ENCODE measurements at places on chromosomes 1 and 21.

DNA sequence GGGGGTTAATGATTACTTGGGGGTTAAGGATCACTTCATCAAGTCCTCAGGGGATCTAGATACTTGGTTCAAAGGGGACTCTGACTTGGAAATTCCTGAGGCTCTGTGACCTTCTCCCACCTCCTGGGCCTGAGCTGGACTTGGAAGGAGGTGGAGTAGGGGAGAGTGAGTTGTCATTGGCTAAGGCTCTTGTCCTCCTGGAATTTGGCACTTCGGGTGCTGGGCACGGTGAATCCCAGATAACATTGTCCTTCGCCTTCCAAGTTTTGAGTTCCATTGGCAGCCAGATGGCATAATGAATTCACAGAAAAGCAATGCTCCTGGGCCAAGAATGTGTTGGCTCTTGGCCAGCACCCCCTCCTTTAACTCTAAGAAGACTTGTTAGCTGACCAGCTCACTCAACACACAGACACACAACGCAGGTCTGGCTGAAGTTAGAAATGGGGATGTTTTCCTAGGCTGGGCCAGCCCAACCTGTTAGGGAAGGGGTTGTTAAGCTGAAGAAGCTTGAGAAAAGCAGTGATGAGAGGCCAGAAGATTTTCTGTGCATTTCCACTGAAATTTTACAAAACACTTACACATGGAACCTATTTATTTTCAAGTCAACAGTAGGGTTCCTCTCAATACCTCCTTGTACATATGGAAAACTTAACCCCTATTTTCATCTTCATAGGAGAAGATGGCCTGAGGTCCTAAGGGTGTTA lies 29.7 kb downstream of the SLC26A9 start:
- DNase-seq, result peak; percentile 56

DNA sequence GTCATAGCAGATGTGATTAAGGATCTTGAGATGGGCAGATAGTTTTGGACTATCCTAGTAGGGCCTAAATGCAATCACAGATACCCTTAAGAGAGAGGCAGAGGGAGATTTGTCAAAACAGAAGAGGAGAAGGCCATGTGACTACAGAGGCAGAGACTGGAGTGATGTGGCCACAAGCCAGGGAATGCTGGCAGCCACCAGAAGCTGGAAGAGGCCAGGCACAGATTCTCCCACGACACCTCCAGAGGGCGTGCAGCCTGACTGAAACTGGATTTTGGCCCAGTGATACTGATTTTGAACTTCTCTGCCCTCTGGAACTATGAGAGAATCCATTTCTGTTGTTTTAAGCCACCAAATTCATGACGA lies 52.1 kb upstream of the EPS8L3 start:
- no peak for DNase-seq

- no peak for DNase-seq
Observed at GRCh38 chr1:50516056-50516455, 92.8 kb upstream of the DMRTA2 start.

GRCh38 chr21:39938086-39938625 lies 70.9 kb downstream of the PCP4 start:
- DNase-seq, result no peak

DNA sequence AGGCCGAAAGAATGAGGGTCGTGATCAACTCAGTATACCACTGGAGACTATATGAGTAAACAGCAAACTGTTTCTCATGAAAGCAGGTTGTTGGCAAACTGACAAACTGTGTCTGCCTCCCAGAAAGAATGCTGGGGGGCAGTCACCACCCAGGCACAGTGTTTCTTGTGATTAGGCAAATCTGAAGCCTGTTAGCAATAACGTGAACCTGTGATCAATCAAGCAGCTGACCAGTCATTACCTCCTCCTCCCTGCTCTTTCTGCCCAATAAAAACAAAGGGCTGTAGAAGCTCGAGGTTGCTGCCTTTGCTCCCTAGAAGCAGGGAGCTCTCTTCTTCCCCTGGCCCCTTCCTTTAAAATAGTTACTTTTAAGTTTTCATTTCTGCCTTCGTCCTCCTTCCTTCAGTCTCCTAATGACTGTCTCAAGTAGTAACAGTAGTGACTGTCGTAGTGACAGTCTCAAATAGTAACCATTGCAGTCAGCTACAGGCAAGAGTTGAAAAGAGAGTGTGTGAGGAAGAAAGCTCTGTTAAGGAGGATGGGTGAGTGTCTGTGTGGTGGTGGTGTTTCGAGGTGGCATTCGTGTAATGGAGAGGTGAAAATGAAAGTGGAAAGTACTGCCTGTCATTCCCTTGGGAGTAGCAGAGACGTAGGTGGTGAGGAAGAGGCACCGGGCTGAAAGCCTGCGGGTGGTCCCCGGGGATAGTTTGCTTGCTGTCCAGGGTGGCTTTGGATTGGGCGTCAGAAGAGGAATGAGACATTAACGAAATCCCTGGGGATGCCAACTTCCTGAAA lies 14.5 kb downstream of the HHAT start:
- DNase-seq, result no peak

DNA sequence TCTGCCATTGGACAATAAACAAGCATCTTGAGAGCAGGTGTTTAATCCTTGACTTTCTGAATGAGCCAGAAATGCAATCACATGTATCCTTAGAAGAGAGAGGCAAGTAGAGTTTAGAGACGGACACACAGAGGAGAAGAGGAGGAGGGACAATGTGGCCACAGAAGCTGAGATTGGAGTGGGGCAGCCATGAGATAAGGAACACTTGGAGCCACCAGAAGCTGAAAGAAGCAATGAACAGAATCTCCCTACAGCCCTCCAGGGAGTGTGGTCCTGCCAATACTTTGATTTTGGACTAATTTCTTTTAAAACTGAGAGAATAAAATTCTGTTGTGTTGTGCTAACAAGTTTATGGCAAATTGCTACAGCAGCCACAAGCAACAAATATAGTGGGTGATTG lies 141.0 kb downstream of the ATP6V1G3 start:
- DNase-seq, result no peak

GRCh38 chr1:115337276-115337632 lies 795 bp downstream of the NGF start:
- DNase-seq, result no peak

DNA sequence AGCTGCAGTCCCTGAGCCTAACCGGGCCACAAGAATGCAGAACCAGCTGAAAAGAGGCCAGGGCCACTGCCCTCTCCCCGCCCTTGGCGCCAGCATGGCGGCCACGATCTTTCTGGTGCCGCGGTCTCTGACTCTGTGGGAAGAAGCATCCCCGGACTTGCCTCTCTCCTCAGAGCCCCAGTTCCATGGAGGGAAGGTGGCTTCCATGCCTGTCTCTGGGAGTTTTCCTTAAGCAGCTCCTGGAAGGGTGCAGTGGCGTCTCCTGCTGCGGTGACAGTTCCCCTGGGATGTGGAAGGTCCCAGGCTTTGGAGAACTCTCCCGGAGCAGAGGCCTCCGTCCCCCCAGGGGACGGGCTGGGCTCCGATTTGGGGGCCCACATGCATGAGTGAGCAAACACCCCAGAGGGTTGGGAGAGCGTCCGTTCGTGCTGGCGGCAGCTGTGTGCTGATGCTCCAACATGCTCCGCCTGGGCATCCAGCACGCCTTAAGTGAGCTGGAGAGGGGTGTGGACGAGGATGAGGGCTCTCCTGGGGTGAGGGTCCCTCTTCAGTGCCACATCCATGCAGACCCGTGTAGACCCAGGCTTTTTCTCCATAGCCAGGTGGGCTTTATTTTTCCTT lies 109.8 kb upstream of the COL6A1 start:
- DNase-seq, result no peak

DNA sequence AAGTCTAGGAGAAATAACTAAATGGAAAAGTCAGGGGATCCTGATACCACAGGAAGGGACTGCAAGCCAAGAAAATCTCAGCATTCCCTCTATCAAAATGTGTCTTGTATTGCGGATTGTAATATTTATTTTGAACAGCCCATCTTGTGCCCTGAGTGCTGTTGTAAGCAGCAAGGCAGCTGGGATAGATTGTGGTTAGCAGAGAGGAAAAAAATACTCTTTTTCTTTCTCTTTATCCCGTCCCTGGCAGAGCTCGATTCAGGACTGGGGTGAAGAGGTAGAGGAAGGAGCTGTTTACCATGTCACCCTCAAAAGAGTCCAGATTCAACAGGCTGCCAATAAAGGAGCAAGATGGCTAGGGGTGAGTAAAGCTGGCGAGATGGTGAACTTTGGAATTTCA lies 1.2 kb downstream of the RGL1 start:
- no peak for DNase-seq

DNA sequence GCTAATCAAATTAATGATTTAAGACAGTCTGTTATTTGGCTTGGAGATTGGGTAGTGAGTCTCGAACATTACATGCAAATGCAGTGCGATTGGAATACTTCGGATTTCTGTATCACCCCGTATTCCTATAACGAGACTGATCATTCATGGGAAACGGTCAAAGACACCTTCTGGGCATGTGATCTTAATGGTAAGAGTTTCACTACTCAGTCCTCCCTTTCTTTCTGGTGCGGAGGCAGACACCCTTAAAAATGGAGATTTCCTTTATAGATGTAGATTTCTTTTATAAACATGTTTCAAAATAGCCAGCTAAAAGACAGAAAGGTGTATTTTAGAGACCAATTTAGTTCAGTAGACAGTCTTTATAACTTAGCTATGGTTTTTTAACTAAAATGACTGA lies 74.4 kb downstream of the HS2ST1 start:
- DNase-seq, result no peak

DNA sequence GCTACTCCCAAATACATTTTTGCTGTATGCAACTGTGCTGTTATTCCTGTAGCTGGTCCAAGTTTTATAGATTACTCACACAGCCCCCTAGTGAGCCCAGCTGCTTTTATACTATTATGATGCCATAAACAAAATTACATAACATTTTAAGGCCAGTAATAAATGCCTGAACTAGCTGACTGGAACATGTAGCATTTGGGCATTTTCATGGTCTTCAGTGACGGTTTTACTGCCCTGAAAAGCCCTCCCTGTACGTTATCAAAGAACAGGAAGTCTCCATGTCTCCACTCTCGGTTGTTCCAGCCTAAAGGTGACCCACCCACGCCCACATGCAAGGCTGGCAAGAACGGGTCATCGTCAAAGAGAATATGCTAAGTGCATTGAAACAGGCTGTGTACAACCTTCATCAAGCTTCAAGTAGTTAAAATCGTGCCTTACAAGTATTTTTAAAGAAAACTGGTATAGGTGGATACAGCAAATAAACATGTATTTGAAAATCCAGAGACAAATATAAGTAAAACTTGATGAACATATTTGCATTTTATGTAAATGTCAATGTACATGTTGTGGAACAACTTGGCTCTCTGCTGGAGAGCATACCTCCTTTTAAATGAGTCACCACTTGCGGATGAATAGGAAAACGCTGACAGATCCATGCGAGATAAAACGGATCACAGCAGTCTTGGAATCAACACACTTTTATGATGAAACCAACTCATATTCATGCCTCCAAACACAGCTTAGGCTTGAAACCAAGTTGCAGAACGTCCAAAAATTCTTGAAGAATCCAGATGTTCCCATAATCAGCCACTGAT lies 520.5 kb downstream of the SMYD3 start:
- DNase-seq, result peak; percentile 13

DNA sequence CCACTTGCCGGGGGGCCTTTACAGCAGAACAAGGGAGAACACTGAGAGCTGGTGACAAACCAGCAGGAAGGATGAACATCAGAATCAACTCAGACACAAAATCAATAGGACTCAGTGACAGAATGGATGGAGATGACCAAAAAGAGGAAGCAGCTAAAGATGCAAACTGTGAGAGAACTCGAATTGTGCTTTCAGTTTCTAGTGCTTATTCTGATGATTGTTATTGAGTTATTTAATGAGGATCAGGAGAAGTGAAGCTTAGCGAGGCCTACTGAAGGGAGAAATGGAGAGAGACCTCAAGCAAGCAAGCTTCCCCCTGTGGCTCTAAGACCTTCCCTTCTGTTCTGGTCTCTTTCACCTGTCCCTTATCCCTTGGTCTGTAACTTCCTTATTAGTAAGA lies 30.3 kb upstream of the TMEM125 start:
- DNase-seq, result no peak

- DNase-seq, result no peak
Observed at GRCh38 chr1:184039126-184039525, 1.6 kb upstream of the COLGALT2 start.

- DNase-seq, result no peak
Observed at GRCh38 chr1:47186267-47187185, 3.3 kb downstream of the PDZK1IP1 start.

- peak; percentile 76 for DNase-seq
Observed at GRCh38 chr1:78005755-78006154, 1.0 kb downstream of the DNAJB4 start.

DNA sequence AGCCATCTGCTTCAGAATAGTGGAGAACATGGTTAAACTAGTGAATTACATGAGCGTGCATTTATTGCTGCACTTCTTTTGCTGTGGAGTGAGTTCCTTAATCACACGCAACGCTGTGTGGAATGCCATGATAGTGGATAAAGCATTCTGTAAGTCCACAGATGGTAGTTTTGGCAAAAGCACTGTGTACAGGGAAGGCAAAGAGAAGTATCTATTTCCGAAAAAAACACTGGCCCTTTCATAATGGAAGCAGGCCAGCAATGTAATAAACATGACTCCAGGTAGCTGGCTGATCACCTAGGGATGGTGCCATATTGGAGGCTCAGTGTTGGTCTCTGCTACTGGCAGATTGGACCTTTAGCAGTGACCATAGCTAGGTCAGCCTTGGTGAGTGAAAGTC lies 67.6 kb downstream of the FH start:
- no peak for DNase-seq

GRCh38 chr1:157519451-157519850 lies 32.9 kb downstream of the FCRL5 start:
- no peak for DNase-seq

- DNase-seq, result no peak
Observed at GRCh38 chr1:66372522-66373101, 161.3 kb upstream of the SGIP1 start.

DNA sequence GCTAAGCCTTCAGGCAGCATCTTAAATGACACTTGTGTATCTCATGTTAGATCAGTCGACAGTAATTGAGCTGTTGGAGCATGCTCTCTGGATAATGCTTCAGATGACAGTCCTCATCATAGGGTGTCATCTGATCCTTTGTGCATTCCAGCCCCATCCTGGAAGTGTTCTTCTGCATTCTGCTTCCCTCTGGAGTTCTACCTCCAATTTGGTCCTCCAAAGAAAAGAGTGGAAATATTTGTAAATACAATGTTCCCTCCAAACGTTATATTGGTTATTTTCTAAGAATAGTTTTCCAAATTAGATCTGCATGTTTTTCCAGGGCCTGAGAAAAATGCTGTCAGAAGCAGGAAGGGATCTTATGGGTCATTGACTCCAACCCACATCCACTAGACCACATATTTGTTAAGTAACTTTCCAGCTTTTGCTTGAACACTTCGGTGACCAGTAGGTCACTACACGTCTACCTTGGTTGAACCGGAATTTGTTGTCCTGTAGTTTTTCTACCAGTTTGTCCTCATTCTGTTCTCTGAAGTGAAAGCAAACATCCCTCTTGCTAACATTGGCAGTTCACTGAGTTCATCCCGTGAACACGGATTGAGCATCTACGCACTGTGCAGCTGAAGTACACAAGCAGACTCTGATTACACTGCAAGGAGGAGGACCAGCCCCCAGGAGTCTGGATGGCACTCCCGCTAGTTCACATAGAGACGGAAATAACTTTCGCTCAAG lies 136.0 kb downstream of the TLR5 start:
- DNase-seq, result no peak

Measured in pulmonary artery endothelial cell (primary cell).